ENCODE measurements at places on chromosomes 2 and 18. TPM values are rescaled to one million over a fixed set of nuclear protein-coding genes. Genes with fewer than 3 reads are reported as not detected.

- no peaks in the 10 kb centered on the region for H3K27me3 ChIP-seq
- no peak overlapping the region for H3K27ac ChIP-seq
- no peaks in the 10 kb centered on the region for H3K36me3 ChIP-seq
- H3K4me1 ChIP-seq, result no peaks in the 10 kb centered on the region
- no peak overlapping the region for H3K4me3 ChIP-seq
Measured at GRCh38 chr2:40317046-40317445, 134.8 kb downstream of the SLC8A1 start.

PSD4 gene
- total RNA-seq, result 92.9 TPM

ALKAL2 gene
- total RNA-seq, result 9.3 TPM

- H3K4me3 ChIP-seq, result no peak overlapping the region
- H3K4me1 ChIP-seq, result no peaks in the 10 kb centered on the region
- DNase-seq, result no peak
- no peaks in the 10 kb centered on the region for H3K36me3 ChIP-seq
Measured at GRCh38 chr2:2641541-2642410, 310.7 kb upstream of the MYT1L start.

NETO1 gene
- 7.6 TPM for total RNA-seq

- no peaks in the 10 kb centered on the region for H3K4me1 ChIP-seq
- H3K4me3 ChIP-seq, result no peak overlapping the region
- no peaks in the 10 kb centered on the region for H3K36me3 ChIP-seq
- no peak for DNase-seq
Measured at GRCh38 chr2:99842451-99842850, 299.9 kb downstream of the AFF3 start.

PARD3B gene
- 12.5 TPM for total RNA-seq

GRCh38 chr2:231687961-231688360 lies 20.4 kb upstream of the PTMA start:
- H3K36me3 ChIP-seq, result no peaks in the 10 kb centered on the region
- DNase-seq, result no peak
- H3K4me3 ChIP-seq, result no peak overlapping the region
- H3K27ac ChIP-seq, result no peak overlapping the region
- peaks cover 5% of the 10 kb centered on the region for H3K4me1 ChIP-seq
- no peaks in the 10 kb centered on the region for H3K27me3 ChIP-seq

CCDC74B gene
- total RNA-seq, result 0.96 TPM

DNA sequence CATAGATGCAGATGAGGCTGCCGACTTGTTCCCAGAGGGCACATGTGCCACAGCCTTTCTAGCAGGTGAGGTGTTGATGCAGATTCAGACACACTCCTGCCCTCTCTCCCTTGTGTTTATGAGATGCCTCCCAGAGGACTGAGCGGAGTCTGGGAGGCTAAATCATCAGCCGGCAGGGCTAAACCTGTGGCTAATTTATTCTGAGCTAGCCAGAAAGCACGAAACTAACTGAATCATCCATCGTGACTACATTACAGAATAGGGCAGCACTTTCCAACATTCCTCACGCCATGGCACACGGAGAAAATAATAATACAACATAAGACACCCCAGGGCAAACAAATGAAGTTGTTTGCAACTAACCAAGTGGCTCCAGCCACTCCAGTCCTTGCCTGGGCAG lies 101.7 kb upstream of the FZD7 start:
- H3K27me3 ChIP-seq, result no peaks in the 10 kb centered on the region
- no peak for DNase-seq
- H3K27ac ChIP-seq, result no peak overlapping the region
- H3K4me3 ChIP-seq, result no peak overlapping the region
- H3K4me1 ChIP-seq, result peaks cover 10% of the 10 kb centered on the region

- no peaks in the 10 kb centered on the region for H3K27me3 ChIP-seq
- H3K36me3 ChIP-seq, result no peaks in the 10 kb centered on the region
- H3K4me1 ChIP-seq, result peaks cover 2% of the 10 kb centered on the region
- H3K27ac ChIP-seq, result no peak overlapping the region
Measured at GRCh38 chr2:64825831-64826491, 163.2 kb upstream of the SLC1A4 start.

DNA sequence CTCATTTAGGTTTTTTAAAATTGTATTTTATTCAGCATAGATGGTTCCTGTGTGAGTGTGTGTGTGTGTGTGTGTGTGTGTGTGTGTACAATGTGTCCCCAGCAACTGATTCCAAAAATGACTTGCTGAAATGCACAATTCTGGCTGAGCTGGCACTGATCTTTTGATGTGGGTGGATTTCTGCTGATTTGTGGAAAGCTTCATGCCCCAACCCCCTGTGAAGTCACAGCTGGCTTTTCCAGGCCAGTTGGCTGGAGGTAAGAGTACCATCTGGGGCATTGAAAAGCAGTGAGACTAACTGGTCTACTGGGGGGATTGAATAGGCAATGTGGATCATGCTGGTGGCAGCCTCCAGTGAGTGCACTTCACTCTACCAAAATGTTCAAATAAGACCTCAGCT lies 187.2 kb downstream of the LRRTM1 start:
- DNase-seq, result no peak
- no peaks in the 10 kb centered on the region for H3K4me1 ChIP-seq
- H3K27ac ChIP-seq, result no peak overlapping the region
- no peaks in the 10 kb centered on the region for H3K36me3 ChIP-seq
- no peaks in the 10 kb centered on the region for H3K27me3 ChIP-seq
- no peak overlapping the region for H3K4me3 ChIP-seq

DNA sequence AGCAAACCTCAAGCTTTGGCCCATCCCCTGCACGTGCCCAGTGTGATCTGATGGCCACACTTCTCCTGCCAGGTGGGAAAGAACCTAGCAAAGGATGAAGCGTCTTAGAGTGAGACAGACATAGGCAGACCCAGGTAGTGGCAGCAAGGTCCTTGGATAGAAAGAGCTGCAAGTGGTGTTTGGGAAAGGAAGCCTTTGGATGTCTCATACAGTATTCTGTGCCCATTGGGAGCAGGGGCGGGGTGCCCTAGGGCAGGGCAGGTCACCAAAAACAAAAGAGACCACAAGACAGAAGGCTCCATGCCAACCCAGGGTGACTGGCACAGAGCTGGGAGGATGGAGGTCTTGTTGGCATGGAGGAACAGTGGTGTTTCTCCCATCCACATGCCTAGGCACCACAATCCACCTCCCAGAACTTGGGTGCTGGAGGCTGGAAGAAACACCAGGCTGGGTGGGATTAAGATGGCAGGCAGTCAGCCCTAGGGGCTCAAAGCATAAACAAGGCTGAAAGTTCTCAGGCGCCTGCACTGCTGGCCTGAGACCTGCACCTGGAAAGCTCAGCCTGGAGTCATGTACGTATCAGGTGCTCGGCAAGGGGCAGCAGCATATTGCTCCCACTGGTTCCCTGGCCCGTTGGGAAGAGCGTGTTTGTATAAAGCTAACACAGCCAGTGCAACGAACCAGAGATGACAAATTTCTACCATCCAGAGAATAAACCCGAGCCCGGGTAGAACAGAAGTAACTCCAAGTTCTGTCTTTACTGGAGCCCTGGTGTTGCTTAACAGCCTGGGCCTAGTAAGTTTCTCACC lies 52.9 kb downstream of the CRACDL start:
- H3K27ac ChIP-seq, result peak overlapping the region; percentile 34
- H3K4me1 ChIP-seq, result peaks cover 25% of the 10 kb centered on the region
- H3K36me3 ChIP-seq, result no peaks in the 10 kb centered on the region
- no peaks in the 10 kb centered on the region for H3K27me3 ChIP-seq
- no peak overlapping the region for H3K4me3 ChIP-seq

- no peak overlapping the region for H3K27ac ChIP-seq
- no peaks in the 10 kb centered on the region for H3K27me3 ChIP-seq
- no peak overlapping the region for H3K4me3 ChIP-seq
- DNase-seq, result no peak
- H3K36me3 ChIP-seq, result peaks cover 13% of the 10 kb centered on the region
Measured at GRCh38 chr18:79121746-79122474, 52.7 kb downstream of the ATP9B start.

GRCh38 chr2:78423631-78424030 lies 601.9 kb upstream of the REG3G start:
- no peaks in the 10 kb centered on the region for H3K36me3 ChIP-seq
- H3K4me1 ChIP-seq, result no peaks in the 10 kb centered on the region
- H3K27ac ChIP-seq, result no peak overlapping the region

CAVIN2 gene
- total RNA-seq, result 12.9 TPM

DNA sequence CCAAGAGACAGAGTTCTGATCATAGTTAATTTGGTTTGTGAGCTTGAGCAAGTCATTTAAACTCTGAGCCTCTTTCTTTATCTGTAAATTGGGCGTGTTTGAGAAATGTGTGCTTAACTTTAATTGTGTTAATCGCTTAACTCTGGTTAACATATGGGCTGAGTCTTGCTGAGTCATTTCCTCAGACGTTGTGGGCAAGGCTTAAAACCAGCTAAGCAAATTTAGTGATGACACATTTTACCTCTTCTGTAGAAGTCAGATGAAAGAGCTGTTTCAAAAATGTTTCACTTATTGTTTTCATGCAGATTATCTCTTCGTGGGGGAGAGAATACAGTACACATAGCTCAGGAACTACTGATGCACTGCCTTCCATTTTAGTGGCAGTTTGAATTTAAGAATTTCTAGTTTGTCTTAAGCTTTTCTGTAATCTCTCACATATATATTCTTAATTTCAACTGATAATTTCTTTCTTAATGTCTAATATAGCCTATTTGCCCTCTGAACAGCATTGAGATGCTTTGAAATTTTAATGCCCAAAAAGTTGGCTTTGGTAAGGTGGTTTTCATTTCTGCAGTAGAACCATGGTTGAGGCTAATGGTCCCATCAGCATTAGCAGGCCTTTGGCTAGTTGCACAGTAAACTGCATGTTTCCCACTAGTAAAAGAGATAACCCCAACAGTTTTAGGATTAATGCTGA lies 34.9 kb downstream of the RAB10 start:
- no peak overlapping the region for H3K4me3 ChIP-seq
- H3K4me1 ChIP-seq, result peaks cover 29% of the 10 kb centered on the region
- H3K27ac ChIP-seq, result no peak overlapping the region

DNA sequence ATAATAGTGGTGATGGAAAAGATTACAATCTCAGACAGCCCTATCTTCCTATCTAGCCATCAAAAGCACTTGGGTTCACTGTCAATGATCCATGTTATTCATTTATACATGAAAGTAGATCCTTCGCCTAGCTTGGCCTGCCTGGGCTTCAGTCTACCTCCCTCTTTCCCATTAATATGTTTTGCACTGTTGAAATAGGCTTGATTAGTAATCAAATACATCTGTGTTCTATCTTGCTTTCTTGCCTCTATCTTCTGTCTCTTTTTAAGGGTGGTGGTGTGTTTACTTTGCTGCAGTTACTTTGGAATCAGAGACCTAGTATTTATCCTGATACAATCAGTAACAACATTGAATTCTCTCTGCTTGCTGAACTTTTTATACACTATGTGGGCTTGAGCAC lies 521.2 kb downstream of the TNS1 start:
- no peaks in the 10 kb centered on the region for H3K27me3 ChIP-seq
- H3K4me3 ChIP-seq, result no peak overlapping the region
- peaks cover 3% of the 10 kb centered on the region for H3K4me1 ChIP-seq
- H3K27ac ChIP-seq, result peak overlapping the region; percentile 39
- H3K36me3 ChIP-seq, result no peaks in the 10 kb centered on the region
- no peak for DNase-seq

DNA sequence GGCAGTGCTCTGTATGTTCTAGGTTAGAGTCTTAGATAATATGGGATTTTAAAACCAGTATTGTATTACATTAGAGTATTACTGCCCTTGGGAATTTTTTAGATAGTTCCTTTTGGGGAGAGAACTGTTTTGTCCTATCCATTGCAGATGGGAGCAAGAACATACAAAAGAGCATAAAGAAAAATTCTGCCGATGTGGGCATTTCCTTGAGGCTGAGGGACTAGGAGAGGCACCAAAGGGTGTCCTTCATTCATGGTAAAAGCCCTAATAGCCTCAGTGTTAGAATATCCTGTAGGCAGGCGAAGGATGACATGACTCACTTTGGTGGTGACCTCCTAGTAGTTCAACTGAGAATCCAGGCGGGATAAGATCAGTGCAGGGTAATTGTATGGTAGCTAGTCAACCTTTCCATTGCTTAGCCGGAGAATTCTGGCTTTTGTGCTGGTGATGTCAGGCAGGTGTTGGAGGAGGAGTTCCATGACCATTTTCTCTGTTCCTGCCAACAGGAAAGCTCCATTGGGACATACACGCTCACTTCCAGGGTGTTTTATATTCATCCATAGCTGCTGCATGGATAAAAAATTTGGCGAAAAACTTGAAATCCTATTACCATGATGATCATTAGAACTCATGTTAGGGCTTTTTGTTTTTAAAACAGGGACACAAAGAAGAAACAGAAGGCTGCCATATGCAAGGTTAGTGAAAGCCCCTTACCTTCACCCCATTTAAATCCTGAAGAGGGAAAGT lies 28.1 kb downstream of the EPAS1 start:
- no peaks in the 10 kb centered on the region for H3K27me3 ChIP-seq
- H3K27ac ChIP-seq, result peak overlapping the region; percentile 60
- no peak for DNase-seq
- no peak overlapping the region for H3K4me3 ChIP-seq
- H3K36me3 ChIP-seq, result no peaks in the 10 kb centered on the region
- H3K4me1 ChIP-seq, result peaks cover 68% of the 10 kb centered on the region

DNA sequence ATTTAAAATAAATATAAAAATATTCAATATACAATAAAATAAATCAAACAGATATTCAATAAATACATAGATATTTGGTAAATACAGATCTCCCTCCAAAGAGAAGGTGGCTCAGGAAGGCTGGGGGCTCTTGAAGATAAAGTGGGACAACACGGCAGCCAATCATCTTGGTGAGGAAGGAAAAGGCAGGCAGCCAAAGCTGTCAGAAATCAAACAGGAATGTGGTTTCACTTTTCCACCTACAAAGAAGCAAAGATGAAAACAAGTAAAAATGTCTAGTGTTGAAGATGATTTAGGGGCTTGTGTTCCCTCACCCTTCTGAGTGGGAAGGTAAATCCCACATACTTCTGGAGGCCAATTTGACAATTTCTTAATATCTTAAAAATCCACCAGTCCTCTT lies 85.7 kb downstream of the B3GNT2 start:
- H3K27ac ChIP-seq, result no peak overlapping the region
- no peaks in the 10 kb centered on the region for H3K36me3 ChIP-seq
- no peaks in the 10 kb centered on the region for H3K27me3 ChIP-seq
- no peaks in the 10 kb centered on the region for H3K4me1 ChIP-seq
- no peak for DNase-seq
- no peak overlapping the region for H3K4me3 ChIP-seq

DNA sequence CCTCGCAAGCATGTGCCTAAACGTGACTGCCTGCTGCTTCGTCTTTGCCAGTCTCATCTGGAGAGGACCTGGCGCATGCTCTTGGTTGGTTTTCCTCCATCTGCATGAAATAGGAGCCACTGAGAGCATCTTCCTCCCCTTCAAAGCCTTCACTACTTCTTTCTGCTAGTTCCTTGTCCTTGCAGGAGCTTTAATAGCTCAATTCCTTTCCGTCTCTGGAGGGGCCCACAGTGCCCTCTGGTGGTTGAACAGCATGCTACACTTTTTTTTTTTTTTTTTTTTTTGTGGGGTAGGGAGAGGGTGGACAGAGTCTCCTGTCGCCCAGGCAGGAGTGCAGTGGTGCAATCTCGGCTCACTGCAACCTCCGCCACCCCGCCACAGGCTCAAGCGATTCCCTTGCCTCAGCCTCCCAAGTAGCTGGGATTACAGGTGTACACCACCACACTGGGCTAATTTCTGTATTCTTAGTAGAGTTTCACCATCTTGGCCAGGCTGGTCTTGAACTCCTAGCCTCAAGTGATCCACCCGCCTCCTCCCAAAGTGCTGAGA lies 59.6 kb downstream of the SP110 start:
- no peaks in the 10 kb centered on the region for H3K36me3 ChIP-seq
- no peaks in the 10 kb centered on the region for H3K4me1 ChIP-seq
- H3K27me3 ChIP-seq, result no peaks in the 10 kb centered on the region
- no peak for DNase-seq
